ENCODE measurements at places on chromosomes 4 and X.
A peak's percentile ranks its signal among the peaks of the same experiment; 100 is the strongest.

- no peak for DNase-seq
These were observed 37.9 kb upstream of the ARSJ start for GRCh38 chr4:114017120-114017917.

DNA sequence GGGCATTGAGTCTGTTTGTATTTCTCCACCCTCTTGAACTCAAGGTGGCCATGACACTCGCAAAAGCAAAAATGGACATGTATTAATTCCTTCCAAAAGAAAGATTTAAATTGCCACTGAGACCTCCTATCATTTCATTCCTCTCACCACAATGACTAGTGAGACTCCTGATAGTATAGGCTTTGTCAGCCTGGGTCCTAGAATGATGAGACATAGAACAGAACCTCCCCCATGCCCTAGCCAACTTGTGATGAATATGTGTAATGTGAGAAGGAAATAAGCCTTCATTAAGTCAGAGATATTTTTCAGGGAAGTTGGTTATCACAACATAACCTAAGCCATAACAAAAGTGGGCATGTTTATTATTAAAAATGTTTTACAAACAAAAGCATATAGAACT, 62.5 kb downstream of the ASB9 start:
- DNase-seq = no peak

DNA sequence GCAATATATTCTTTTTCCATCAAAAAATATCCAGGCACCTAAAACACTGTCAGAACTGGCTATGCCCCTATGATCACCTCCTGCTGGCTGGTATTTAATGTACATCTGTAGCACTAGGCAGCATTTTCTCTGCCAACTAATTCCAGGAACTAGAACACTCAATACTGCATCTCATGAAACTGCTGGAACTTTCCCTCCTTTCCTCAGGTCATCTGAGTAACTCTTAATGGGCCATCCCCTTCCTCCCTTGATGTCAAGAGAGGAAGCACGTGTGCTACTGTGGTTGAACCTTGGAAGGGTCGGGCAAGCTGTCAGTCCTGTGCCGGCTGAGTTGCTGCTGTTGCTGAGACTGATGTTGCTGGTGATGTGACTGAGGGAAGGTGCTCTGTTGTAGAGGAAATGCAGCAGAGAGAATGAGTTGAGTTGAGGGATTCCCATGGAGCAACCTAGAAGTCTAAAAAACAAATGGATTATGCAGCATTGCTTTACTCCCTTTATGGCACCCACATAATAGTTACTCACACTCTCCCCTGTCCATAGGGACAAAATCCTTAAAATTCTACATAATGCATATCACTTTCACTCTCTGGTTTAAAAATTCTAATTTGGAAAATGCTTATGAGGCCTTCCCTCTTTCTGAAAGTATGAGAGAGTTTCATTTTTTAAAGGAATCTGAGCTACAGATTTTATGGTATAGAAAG, 39.5 kb downstream of the TMEM165 start:
- no peak for DNase-seq

GRCh38 chr4:128288689-128289106, 1.1 kb upstream of the PGRMC2 start:
- no peak for DNase-seq

DNA sequence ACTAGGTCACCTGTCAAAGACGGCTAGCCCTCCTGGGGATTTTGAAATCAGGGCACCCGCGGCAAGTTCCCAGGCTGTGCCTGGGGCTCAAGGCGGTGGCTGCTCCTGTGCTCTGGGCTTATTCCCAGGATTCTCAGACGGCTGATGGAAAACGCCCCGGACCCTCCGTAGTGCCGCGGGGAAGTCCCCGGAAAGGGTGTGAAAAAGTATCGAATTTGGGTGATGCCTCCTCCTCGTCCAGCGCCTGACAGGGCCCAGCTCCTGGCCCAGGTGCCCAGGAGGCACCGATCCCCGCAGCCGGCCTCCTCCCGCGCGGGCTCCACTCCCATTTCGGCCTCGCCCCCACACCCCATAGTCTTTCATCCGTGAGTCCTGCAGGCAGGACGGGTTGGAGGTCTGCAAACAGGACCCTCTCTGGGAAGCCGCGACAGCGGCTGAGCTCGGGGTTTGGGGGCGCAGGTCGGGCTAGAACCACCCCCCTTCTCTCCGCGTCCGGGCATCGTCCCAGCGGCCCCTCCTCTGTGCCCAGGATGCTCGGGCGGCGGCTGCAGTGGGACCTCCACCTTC, 1.1 kb upstream of the NSG1 start:
- DNase-seq = no peak

- no peak for DNase-seq
These were observed 121.9 kb upstream of the PDLIM3 start for GRCh38 chr4:185657183-185657582.

- DNase-seq = no peak
These were observed 210.4 kb upstream of the GALNTL6 start for GRCh38 chr4:171602638-171603355.

GRCh38 chr4:183563874-183564273, 59.0 kb downstream of the ING2 start:
- peak; percentile 78 for DNase-seq

- no peak for DNase-seq
These were observed 302.1 kb downstream of the KCTD8 start for GRCh38 chr4:44146516-44146915.

DNA sequence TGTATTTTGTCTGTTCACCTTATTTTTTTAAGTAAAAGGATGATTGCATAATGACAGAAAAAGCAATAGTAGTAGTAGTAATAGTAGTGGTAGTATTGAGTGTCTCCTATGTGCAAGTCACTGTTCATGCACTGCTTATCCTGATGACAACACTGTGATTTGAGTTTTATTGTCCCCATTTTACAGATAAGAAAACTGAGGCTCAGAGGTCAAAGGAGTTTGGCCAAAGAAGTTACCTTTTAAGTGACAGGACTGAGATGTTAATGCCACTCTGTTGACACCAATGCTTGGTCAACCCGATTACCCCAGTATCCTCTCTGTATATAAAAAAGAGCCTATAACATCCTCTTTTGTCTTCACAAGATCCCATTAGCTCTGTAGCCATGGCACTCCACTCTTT, 100.5 kb upstream of the FRMPD3 start:
- DNase-seq = no peak

GRCh38 chr4:152072001-152072485, 311.2 kb upstream of the GATB start:
- no peak for DNase-seq

GRCh38 chr4:76384052-76384451, 36.9 kb downstream of the CCDC158 start:
- no peak for DNase-seq

DNA sequence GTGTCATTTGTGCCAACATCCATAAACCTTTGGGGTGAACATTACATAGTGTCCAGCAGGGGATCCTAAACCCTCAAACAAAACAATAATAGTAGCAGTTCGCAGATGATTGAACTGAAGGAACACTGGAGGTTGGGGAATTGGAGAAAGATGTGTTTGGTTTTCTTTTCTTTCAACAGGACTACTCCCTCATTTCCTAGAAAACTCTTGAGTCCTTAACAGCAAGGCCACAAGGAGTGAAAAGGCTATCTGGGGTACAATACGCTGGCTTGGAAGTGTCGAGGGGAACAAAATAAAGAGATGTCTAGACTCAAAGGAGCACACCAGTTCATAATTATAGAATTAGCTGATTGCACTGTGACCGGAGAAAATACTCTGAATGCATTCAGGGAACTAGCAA, 72.1 kb downstream of the IDS start:
- no peak for DNase-seq

DNA sequence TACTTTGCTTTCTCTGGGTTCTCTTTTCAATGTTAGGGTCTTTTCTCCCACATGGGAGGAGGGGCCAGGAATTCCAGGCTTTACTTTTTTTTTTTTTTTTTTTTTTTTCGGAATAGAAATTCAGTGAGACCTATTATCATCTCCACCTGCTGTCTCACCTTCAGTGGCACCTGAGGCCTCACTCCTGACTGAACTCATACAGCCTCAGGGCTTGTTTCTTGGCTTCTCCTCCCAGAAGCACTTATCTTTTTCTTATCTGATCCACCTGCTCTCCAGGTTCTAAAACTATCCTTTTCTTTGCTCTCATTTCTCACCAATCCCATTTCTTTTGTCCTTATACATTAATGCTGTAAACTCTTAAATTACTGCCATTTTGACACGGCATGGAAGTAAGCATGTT, 117.3 kb upstream of the PPP3CA start:
- DNase-seq = no peak

GRCh38 chr4:2793586-2794485, 951 bp downstream of the SH3BP2 start:
- no peak for DNase-seq

- DNase-seq = no peak
These were observed 29.6 kb downstream of the DOCK11 start for GRCh38 chrX:118525174-118525730.
